ENCODE measurements at places on chromosomes 16 and 17.
A peak's percentile ranks its signal among the peaks of the same experiment; 100 is the strongest.

DNA sequence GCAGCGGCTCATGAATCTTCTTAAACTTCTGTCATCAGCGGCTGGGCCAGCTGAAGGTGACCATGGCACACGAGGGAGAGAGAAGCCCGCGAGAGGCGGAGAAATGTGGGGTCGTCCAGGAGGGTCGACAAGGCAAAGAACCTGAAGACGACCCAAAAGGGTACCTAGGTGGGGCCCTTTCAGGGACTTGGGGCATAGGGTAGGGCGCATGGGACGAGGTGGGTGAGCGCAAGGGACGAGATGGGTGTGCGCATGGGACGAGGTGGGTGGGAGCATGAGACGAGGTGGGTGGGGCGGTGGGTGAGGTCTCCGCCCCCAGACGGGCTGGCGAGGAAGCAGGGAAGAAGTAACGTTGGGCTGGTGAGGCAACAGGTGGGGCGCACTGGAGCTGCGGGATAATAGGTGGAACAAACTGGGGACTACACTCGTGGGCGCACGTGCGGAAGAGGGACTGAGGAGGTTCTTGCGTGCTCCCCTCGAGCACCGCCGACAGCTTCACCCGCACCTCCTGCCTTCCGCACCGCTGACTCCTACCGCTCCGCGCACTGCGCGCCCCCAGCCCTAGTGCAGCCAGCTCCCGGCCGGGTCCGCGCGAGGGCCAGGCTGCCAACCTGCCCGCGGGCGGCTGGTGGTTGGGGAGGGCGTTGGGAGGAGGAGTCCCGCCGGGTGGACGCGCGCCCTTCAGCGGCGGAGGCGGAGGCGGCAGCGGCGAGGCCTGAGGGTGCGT is 23.2 kb upstream of the CRYM start:
- peak; percentile 13 for DNase-seq

GRCh38 chr17:384622-385177 is 32.1 kb upstream of the RPH3AL start:
- no peak for DNase-seq

DNA sequence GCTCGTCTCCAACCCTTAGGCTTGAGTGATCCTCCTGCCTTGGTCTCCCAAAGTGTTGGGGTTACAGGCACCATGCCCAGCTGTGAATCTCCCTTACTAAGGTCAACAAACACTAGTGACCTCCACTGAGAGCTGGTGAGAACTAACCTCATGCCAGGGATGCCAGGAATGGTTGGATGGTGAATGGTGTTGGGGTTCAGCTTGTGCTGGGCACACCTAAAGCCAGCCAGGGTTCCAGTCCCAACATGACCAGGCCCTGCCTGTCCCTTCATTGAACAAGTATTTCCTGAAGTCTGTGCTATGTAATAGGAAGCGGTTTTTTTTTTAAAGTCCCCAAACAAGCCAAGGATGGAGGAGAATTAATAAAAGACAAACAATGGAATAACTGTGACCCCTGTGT is 56.0 kb upstream of the TOB1 start:
- DNase-seq, result no peak

GRCh38 chr16:66660422-66661209 is 35.9 kb downstream of the CMTM4 start:
- DNase-seq, result no peak

- DNase-seq, result no peak
Measured at GRCh38 chr16:4053301-4053845, 62.9 kb downstream of the ADCY9 start.

GRCh38 chr16:59181821-59182420 is 447.8 kb upstream of the GOT2 start:
- no peak for DNase-seq

- no peak for DNase-seq
Measured at GRCh38 chr17:62760059-62760944, 47.8 kb downstream of the MARCHF10 start.

- DNase-seq, result no peak
Measured at GRCh38 chr17:80138856-80139426, 8.0 kb downstream of the EIF4A3 start.

GRCh38 chr16:21946889-21947635 is 6.1 kb upstream of the UQCRC2 start:
- DNase-seq, result no peak

DNA sequence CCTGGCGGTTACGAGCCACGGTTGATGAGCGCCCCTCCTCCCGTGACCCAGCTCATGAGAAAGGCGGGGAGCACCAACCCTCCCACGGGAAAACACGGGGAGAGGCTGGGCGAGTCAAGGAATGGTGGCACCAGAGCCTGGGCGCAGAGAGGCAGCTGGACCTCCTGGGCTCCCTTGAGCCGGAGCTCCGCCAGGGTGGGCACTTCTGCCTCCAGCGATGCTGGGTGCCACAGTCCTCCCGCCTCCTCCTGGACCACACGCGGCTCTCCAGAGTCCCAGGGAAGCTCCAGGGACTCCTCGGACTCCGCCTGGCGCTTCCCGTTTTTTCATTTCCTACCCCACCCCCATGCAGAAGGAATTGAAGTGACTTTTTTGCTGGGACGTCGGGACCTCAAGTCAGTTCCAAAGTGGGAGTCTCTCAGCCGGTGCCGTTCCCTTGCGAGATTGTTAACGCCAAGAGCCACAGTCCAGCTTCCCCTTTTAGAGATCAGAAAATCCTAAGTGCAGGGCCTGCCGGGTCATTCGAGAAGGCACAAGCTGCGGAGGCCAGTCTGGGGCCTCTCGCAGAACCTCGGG is 6.6 kb upstream of the CBX8 start:
- no peak for DNase-seq

DNA sequence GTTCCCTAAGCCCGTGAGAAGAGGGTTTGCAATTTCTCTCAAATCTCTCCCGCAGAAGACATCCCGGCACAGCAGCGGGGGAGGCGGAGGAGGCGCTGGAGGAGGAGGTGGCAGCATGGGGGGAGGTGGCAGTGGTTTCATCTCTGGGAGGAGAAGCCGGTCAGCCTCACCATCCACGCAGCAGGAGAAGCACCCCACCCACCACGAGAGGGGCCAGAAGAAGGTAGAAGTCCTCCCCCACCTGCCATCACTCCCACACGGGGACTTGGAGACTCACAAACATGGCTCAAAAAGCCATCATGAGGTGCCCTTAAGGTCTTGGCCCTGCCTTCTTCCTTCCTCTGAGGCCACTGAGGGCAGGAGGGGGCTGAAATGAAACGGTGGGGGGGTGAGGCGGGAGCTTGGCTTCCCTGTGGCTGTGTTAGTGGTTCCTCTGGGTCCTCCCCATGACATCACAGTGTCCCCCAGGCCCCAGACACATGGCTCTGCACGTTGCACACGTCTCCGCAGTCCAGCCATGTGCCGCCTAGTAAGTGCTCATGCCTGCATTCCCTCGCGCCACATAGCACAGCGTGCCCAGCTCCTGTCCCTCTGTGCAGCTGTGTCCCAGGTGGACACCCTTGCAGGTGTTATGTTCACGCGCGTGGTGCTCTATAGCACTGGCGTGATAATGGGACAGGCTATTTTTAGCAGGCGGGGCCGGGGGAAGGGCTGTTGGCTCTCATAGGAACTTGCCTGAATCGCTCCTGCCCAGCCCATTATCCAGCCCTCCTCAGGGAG is 6.9 kb downstream of the MLLT6 start:
- no peak for DNase-seq

DNA sequence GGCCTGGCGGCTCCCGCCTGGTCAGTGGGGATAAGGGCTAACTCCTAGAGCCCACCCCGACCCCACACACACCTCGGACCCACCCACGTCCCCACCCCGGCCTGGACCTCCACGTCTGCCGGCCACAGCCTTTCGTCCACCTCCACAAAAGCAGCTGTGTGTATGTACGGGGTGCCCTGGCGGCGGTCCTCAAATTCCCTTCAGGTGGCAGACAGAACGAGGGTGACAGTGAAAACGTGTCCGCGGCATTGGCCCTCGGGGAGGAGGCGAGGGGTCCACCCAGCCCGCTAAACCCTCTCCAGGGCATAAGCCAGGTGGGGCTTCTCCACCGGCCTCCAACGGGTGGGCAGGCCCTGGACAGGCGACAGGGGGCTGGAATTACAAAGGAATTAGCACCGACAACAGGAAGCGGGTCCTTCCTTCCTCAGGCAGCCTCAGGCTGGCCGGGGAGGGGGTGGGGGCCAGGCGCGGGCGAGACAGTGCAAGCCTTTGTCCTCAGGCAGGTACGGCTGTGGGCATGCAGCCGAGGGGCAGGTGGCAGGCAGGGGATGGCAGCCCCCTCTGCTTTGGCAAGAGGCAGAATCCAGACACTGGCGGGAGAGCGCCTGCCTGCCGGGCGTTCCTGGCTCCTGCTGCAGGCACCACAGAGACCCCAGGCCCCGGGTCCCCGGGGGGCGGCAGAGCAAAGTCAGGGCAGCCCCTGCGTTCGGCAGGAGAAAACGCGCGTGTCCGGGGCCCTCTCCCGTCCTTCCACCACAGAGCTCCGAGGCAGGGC is 12.3 kb upstream of the PITPNA start:
- DNase-seq, result no peak

- peak; percentile 50 for DNase-seq
Measured at GRCh38 chr17:7837408-7838088, 3.5 kb downstream of the KDM6B start.

DNA sequence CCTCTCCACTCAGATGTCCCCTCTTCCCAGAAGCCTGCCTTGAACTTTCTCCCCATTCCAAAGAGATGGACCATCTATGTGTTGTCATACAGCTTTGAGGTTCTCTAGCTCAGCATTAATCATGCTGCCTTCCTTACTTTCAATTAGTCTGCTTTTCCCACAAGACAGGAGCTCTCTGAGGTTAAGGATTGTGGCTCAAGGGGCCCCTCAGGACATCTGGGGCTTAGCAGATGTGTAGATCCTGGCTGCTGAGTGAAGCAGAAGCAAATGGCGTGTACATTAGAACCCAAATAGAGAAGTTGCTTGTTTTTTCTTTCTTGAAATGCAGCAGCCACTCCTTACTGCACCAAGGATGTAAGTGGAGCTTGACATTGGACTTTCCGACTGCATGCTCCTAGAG is 330.5 kb upstream of the TNRC6C start:
- no peak for DNase-seq
